ENCODE measurements at places on chromosomes 1 and 21.

GRCh38 chr21:43681650-43682049, 22.3 kb downstream of the RRP1B start:
- DNase-seq: no peak

DNA sequence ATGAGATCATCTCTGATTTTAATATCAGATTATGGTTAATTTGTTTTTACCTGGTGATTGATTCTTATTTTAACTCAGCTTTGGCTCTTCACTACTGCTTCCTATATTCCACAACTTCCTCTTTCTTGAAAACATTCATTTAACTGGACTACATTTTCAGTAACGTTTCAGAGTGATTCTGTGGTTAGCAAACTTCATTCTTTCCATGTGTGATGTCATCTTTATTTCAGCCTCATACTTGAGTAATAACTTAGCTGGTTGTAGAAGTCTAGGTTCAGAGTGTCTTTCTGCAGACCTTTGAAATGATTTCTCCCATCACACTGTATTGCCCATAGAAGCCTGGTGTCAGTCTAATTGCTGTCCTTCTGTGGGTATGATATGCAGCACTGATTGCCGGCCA, 36.0 kb upstream of the SLC35F3 start:
- DNase-seq: no peak

DNA sequence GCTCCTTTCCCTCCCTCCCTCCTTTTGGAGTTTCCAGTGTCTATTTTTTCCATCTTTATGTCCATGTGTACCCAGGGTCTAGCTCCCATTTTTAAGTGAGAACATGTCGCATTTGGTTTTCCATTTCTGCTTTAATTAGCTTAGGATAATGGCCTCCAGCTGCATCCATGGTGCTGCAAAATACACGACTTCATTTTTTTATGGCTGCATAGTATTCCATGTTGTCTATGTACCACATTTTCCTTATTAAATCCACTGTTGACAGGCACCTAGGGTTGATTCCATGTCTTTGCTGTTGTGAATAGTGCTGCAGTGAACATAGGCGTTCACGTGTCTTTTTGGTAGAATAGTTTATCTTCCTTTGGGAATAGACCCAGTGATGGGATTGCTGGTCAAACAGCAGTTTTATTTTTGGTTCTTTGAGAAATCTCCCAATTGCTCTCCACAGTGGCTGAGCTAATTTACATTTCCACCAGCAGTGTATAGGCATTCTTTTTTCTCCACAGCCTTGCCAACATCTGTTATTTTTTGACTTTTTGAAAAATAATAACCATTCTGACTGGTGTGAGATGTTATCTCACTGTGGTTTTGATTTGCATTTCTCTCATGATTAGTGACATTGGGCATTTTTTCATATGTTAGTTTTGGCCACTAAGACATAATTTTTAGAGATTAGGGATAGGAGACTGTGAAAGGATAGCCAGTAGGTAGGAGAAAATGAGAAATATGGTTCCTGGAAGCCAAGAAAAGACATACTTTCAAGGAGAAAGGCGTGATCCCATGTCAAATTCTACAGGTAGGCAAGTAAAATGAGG, 50.4 kb downstream of the ADAMTS1 start:
- no peak for DNase-seq

DNA sequence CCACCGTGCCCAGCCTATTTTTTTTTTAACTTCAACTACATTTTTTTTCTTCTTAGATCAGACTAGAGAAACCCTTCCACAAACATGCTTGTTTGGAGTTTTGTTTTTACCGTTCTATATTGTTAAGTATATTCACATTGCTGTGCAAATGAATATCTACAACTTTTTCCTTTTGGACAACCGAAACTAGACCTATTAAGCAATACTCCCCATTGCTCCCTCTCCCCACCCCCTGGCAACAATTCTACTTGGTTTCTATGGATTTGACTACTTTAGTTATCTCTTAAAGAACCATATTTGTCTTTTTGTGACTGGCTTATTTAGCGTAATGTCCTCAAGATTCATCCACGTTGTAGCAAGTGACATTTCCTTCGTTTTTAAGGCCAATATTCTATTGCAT, 19.1 kb downstream of the ETNK2 start:
- no peak for DNase-seq

DNA sequence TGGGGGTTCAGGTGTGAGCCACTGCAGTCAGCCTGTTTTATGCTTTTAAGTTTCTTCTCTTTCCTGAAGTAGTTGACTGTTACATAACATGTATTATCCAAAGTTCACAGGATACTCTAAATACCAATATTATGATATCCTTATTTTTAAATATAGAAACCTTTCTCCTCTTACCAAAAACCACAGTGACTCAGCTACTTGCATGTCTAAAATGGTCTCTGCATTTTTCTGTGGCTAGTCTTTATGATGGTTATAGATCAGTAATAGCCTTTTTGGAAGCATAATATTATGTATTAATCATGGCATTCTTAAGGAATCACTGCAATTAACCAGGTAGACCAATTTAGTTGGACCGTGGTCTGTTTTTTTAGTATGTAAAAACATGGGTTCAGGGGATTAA, 210.8 kb upstream of the CACYBP start:
- DNase-seq: no peak

- no peak for DNase-seq
Measured at GRCh38 chr1:78469576-78469975, 21.2 kb upstream of the PTGFR start.

DNA sequence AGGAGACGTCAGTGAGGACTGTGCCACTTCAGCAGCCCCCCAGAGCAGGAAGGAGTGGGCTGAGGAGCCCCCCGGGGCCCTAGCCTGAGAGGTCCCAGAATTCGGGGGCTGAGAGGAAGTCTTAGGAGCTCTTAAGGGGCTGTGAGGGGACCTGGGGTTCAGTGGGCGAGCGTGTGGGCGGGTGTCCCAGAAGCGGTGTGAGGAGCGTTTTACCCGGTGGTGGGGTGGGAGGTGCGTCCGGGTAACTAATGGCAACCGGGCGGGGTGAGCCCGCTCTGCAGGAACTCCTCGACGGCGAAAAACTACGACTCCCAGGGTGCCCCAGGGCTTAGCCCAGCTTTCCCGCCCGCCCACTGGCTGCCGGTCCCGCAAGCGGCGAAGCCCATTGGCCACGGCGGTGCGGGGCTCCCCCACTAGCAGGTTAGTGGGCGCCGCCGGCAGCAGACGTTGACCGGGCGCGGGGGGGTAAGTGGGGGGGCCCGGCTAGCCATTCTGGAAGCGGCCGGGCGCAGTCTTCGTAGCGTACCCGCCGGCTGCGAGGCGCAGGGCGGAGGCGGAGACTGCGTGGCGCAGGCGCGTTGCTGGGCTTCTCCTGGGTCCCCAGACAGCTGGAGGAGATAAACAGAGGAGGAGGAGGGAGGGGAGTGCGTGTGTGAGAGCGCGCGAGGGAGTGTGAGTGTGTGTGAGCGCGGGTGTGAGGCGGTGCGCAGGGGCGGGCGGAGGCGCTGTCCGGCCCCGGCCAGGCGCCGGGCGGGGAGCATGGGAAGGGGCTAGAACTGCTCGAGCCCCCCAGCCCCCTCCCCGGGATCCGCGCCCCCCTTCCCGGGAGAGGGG, at the start of gene WDTC1:
Gene WDTC1 (plus strand): TSS at position 584 of the 834 bp plus-strand sequence. CDS start 26,423 bp downstream, outside the sequence.
- DNase-seq: peak; percentile 97

- no peak for DNase-seq
Measured at GRCh38 chr1:11365744-11366387, 92.9 kb downstream of the UBIAD1 start.

Data from activated CD4-positive, alpha-beta T cell treated with anti-CD3 and anti-CD28 coated beads, Interleukin-2, Interleukin-4, amounts not matched to agents 100 ng/mL and 50 ng/mL, durations not matched to agents 16 hours and 8 hours (primary cell).